ENCODE measurements at places on chromosomes 11 and 22.

DNA sequence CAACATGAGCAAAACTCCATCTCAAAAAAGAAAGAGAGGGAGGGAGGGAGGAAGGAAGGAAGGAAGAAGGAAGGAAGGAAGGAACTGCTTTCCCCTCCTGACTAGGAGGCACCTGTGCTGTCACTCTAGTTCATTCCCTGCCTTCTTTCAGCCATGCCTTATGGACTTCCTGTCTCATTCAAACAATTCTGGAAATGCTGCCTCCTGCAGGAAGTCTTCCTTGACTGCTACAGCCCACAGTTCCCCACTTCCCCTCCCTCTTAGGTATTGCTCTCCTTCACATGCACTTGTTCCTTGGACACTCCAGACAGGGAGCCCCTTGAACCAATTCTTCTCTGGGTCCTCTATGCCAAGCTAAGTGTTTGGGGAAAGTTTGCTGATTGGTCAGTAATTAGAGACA lies 31.6 kb upstream of the WNT11 start:
- DNase-seq: no peak

GRCh38 chr11:116963813-116964212 lies 126.4 kb upstream of the APOA1 start:
- DNase-seq: no peak

- no peak for DNase-seq
Observed at GRCh38 chr11:122157653-122158161, 41.7 kb upstream of the BLID start.

GRCh38 chr22:47750086-47750485 lies 987.6 kb downstream of the TBC1D22A start:
- no peak for DNase-seq

DNA sequence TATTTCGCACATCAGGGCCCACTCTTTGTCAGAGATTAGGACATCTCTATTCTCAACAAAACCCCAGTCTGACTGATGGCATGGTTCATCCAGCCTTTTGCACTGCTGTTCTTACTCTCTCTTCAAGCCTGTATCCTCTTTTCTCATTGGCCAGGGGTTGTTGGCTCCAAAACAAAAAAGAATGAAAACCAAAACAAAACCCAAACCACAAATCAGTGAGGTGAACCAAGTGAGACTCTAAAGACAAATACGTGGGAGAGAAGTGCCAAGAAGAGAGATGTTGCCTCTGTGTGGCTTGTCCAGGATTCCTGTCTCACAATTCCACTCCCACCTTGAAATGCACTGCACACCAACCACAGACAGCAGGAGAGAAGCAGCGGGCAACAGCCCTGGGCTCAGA lies 278.9 kb upstream of the NARS2 start:
- DNase-seq: no peak

GRCh38 chr11:130166457-130166784 lies 6.8 kb downstream of the ST14 start:
- no peak for DNase-seq

GRCh38 chr11:123260511-123261211 lies 65.6 kb upstream of the CLMP start:
- DNase-seq: no peak

GRCh38 chr11:65591939-65592857 lies 3.4 kb downstream of the KCNK7 start:
- DNase-seq: no peak

DNA sequence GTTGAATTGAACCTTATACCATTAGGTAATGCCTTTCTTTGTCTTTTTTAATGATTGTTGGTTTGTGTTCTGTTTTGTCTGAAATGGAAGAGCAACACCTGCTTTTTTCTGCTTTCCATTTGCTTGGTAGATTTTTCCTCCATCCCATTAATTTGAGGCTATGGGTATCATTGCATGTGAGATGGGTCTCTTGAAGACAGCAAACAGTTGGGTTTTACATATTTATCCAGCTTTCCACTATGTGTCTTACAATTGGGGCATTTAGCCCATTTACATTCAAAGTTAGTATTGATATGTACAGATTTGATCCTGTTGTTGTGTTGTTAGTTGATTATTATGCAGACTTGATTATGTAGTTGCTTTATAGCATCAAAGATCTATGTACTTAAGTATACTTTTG lies 21.1 kb upstream of the RAB38 start:
- no peak for DNase-seq

DNA sequence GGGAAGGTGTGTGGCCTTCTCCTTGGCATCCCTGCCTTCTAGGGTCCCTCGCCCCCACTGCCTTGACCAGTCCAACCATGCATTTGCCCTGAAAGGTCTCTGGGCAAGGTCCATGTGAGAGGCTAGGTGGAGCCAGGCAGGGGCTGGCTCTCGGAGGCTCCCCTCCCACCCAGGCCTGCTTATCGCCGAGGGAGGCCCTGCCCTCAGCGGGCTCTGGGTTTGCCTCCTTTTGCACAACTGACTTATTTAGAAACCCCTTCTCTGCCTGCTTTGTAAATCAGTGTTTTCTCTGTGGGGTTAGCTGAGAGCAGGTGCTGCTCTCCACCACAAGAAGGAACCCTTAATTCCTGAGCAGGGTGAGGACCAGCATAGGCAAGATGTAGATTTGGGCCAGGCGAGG lies 47.7 kb downstream of the CD82 start:
- no peak for DNase-seq

DNA sequence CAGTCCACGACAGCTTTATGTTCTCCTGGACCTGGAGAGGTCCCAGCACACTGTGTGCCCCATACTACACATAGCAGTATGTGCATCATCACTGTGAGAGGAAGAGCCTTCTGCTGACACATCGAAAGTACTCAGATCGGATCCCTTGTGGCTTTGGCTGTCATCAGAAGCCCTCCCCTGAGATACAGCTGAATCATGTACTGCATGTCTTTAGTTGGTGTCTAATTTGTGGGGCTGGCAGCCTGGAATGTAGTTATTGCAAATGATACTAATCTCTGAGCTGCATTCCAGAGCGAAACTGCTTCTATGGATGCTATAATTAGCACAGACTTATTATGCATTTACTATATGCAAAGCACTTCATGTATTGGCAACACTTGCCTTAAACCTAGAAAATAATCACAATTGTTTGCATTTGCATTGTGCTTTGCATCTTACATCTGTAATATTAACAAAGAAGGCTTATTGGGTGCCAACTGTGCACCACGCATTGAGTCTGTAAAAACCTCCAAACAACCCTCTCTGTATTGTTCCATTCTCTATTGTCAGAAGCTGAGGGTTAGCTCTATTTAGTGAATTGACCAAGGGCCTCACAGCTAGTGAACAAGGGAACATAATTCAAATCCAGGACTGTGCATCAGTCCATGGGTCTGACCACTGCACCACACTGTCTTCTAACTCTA lies 89.2 kb upstream of the CRTAM start:
- DNase-seq: peak; percentile 69

GRCh38 chr11:61967924-61968757 lies 707 bp upstream of the FTH1 start:
- DNase-seq: peak; percentile 24

GRCh38 chr22:46124383-46125144 lies 25.8 kb upstream of the PPARA start:
- DNase-seq: no peak

GRCh38 chr11:119307219-119307618 lies 9.7 kb downstream of the MCAM start:
- DNase-seq: no peak

GRCh38 chr11:45150943-45151342 lies 4.5 kb downstream of the PRDM11 start:
- DNase-seq: no peak

DNA sequence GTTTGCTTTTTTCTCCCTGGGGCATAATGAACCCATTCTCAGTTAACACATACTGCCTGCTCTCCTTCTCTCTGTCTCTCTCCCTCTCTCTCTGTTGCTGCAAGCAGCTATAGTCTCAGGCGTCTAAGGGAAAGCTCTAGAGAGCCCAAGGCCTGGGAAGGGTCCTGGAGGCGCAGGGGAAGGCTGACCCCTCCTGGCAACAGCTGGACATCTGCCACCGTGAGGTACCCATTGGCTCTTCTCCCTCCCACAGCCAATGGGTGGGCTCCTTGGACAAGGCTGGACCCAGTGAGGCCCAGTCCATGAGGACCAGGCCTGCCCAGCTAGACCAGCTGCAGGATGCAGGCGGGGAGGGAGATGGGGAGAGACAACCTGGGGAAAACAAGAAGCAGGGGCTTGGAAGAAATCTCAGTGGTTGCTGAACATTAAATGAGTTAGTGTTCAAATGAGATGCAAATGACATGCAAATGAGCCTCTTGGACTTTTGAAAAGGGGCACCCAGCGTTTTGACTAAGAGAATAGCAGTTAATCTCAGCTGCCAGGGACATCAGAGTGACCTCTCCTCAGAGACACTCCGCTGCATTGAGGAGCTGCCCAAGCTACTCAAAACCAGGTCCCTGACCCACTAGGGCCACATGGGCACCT lies 349.7 kb downstream of the BUD13 start:
- DNase-seq: no peak

DNA sequence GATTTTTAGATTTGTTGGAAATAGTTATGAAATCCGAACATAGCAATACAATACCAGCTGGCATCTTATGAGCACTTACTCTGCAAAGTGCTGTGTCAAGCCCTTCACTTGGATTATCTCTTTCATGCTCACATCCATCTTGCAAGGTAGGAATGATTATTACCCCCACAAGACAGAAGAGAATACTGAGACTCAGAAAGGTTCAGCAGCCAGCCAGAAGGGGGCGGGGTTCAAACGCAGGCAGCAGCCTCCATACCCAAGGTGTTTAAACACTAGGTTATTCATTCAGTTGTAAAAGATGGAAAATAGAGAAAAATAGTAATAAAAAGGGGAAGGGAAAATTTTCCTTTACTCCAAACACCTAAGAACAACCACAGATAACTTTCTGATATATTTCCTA lies 158.5 kb downstream of the CCDC34 start:
- DNase-seq: no peak

GRCh38 chr11:72348250-72348649 lies 86.1 kb downstream of the CLPB start:
- no peak for DNase-seq

DNA sequence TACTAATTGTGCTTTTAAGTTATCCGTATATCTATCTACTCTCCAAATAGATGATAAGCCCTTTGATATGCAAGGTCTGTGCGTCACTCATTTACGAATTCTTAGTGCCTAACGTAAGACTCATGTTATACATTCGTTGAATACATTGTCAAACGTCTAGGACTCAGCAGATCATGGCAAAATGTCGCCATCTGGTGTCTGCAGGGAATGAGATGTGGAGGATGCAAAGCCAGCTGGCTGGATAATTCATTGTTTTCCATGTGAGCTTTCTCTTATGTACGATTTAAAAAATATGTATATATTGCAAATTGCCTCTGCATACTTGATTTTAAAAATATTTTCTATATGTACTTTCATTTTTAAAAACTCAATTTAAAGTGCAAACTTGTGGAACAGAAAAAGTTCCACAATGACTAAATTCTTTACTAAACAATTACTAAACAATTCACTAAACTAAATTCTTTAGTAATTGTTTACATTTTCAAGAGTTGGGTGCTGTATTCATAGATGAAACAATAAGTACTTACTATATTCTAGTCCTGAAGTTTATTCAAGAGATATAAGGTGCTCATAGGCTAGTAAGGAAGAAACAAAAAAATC lies 33.8 kb downstream of the ZNF202 start:
- DNase-seq: peak; percentile 31

DNA sequence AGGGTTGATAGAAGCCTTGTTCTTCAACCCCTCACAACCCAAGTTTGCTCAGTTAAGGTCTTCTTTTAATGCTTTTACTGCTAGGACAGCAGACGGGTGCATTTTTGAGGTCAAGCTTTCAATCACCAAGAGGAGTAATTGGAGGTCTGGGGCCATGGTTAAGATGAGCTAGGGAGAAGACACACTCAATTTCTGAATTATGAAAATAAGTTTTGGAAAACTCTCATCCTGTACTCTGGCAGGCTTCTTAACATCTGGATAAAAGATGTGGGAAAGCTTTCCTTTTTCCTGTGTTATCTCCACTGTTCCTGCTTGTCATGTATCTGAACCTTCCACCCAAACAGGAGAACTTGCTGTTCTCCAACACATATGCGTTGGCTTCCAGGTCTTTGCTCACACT lies 9.7 kb downstream of the ABTB2 start:
- no peak for DNase-seq

DNA sequence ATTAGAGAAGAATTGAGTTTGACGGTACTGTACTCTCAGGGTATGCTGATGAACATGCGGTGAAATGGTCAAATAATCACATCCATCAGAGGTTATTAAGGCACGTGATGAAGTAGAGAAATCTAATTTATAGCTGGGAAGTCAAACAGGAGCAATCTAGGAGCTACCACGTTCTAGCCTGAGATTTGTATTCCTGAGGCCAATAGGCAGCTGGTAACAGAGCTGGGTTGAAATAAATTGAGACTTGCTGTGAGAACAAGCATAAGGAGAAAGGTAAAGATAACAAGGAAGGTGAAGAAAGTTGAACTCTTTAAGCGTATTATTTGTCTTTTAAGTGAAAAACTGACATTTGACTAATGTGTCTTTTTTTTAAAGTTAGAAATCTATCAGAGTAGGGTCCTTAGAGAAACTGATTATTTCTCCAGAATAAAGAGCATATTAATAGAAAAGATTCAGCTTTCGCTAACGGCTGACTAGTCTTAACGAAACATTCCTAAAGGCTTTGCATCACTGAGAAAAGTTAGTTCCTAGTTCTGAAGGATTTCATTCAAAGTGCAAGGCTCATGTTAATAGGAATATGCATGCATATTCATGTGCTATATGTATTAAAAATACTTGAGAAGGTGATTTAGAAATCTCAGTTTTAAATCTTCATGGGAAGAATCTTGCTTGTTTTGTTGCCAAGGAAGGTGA lies 5.2 kb upstream of the WEE1 start:
- no peak for DNase-seq

- DNase-seq: no peak
Observed at GRCh38 chr22:49320714-49321476, 506.8 kb downstream of the BRD1 start.

GRCh38 chr11:61949169-61950034 lies 749 bp upstream of the BEST1 start:
- no peak for DNase-seq

GRCh38 chr11:77167111-77167626 lies 39.1 kb downstream of the MYO7A start:
- no peak for DNase-seq

DNA sequence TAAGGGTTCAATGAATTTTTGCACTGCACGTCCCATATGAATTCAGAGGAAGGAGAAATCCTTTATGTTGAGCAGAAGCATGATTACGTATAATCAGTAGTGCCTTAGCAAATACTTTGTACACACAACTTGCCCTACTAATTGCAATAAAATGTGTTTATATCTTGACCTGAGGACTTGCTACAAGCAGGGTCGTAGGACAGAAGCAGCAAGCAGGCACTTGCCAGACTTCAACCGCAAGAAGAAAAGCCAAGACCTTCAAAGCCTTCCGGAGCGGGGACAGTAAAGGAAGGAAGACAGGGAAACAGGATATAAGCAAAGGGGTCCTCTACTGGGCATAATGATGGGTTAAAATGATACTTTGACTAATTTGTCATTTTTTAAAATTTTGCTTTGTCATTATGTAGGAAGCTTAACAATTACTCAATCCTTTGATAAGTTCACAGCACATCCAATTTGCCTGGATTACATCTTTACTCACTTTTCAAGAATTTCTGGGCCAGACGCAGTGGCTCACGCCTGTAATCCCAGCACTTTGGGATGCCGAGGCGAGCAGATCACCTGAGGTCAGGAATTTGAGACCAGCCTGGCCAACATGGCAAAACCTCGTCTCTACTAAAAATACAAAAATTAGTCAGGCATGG lies 23.2 kb upstream of the UBASH3B start:
- no peak for DNase-seq

All from CD4-positive, alpha-beta T cell treated with Interleukin-6 at 100 ng/mL for 8 hours (primary cell).